ENCODE measurements at places on chromosomes 5 and 9. TPM values are rescaled to one million over a fixed set of nuclear protein-coding genes. Genes with fewer than 3 reads are reported as not detected.

The IL3 gene
- total RNA-seq: not detected

The PCDH1 gene
- total RNA-seq: 2.7 TPM

The FOXD4L5 gene
- total RNA-seq: not detected

The IPPK gene
- 14.8 TPM for total RNA-seq

The KLF4 gene
- total RNA-seq: 3.6 TPM

The FGD3 gene
- 0.08 TPM for total RNA-seq

The NUDT12 gene
- total RNA-seq: 29.3 TPM

The CCIN gene
- total RNA-seq: not detected

The FAM200C gene
- total RNA-seq: 7.7 TPM

Data from SK-MEL-5 (cell line).